ENCODE measurements at places on chromosomes 2 and 18.

- DNase-seq = no peak
Measured at GRCh38 chr2:191631754-191632153, 46.2 kb upstream of the NABP1 start.

GRCh38 chr18:2857491-2858131 is 10.8 kb downstream of the EMILIN2 start:
- no peak for DNase-seq

DNA sequence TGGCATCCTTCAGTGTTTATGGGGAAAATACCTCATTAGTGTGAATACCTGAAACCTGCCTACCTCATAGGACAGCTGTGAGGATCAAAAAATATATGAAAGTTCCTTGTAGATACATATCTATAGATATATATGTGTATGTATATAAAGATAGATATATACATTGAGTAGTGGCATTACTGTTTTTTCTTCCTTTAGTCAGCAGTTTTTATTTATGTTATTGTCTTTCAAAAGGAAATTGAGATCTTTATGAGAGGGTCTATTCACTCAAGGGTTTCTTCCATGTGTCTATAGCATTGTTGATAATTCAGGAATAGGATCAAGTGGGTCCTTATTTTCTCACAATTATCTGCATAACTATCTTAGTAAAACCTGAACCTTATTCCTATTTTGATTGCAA is 6.6 kb downstream of the RMP24 start:
- no peak for DNase-seq

- DNase-seq = no peak
Measured at GRCh38 chr2:102540882-102541281, 67.9 kb downstream of the SLC9A4 start.

GRCh38 chr2:9124231-9124741 is 82.3 kb upstream of the ASAP2 start:
- DNase-seq = no peak

- no peak for DNase-seq
Measured at GRCh38 chr18:37452682-37453385, 112.8 kb downstream of the CELF4 start.

- no peak for DNase-seq
Measured at GRCh38 chr2:219323434-219323833, 9.1 kb downstream of the RESP18 start.

GRCh38 chr2:85053802-85054201 is 79.4 kb upstream of the TCF7L1 start:
- no peak for DNase-seq

GRCh38 chr2:239116456-239117246 is 268.8 kb downstream of the TWIST2 start:
- no peak for DNase-seq

Data from T-helper 9 cell (primary cell).